Urinary bladder (tissue), 4 donors: ENCODE measurements at places on chromosomes 7 and 10. TPM values are rescaled to one million over a fixed set of nuclear protein-coding genes. Genes with fewer than 3 reads are reported as not detected.

A1CF gene
- 0.08 TPM for polyA plus RNA-seq

LLCFC1 gene
- polyA plus RNA-seq = not detected

ASAH2 gene
- 0.85 TPM for polyA plus RNA-seq

ECD gene
- 16.2 TPM for polyA plus RNA-seq

CCL24 gene
- not detected for polyA plus RNA-seq

PCLO gene
- polyA plus RNA-seq = 0.57 TPM

HIP1 gene
- polyA plus RNA-seq = 17.7 TPM

RAB18 gene
- polyA plus RNA-seq = 43.0 TPM

WEE2 gene
- polyA plus RNA-seq = not detected

AKR1D1 gene
- not detected for polyA plus RNA-seq

CBX3 gene
- polyA plus RNA-seq = 79.6 TPM

FEZF1 gene
- polyA plus RNA-seq = not detected

CDHR3 gene
- polyA plus RNA-seq = 4.0 TPM

CALHM1 gene
- not detected for polyA plus RNA-seq

TEX47 gene
- polyA plus RNA-seq = not detected

HECW1 gene
- polyA plus RNA-seq = 1.2 TPM

ENO4 gene
- polyA plus RNA-seq = 0.28 TPM

MALRD1 gene
- polyA plus RNA-seq = 0.52 TPM

GARIN1A gene
- 0.44 TPM for polyA plus RNA-seq

TYW1B gene
- 2.6 TPM for polyA plus RNA-seq

ZNF117 gene
- 3.1 TPM for polyA plus RNA-seq

FXYD4 gene
- not detected for polyA plus RNA-seq

ANK3 gene
- polyA plus RNA-seq = 10.9 TPM

ASIC3 gene
- polyA plus RNA-seq = 2.0 TPM

GIMAP8 gene
- polyA plus RNA-seq = 14.3 TPM

GPR37 gene
- polyA plus RNA-seq = 4.8 TPM

OR2A5 gene
- polyA plus RNA-seq = not detected

DNAJC12 gene
- 3.1 TPM for polyA plus RNA-seq

GFRA1 gene
- polyA plus RNA-seq = 24.2 TPM

OR2A7 gene
- polyA plus RNA-seq = 1.2 TPM

GDF2 gene
- not detected for polyA plus RNA-seq

LRRC18 gene
- 0.47 TPM for polyA plus RNA-seq

HACD1 gene
- 29.0 TPM for polyA plus RNA-seq

LRRD1 gene
- polyA plus RNA-seq = not detected

TMEM176B gene
- 84.0 TPM for polyA plus RNA-seq

PPP1R9A gene
- 3.5 TPM for polyA plus RNA-seq

PAX4 gene
- polyA plus RNA-seq = not detected

POM121 gene
- 21.2 TPM for polyA plus RNA-seq

PLPP4 gene
- 0.52 TPM for polyA plus RNA-seq

ADAM22 gene
- polyA plus RNA-seq = 2.9 TPM

SLC16A12 gene
- 1.1 TPM for polyA plus RNA-seq

RASA4B gene
- 19.9 TPM for polyA plus RNA-seq

VAX1 gene
- not detected for polyA plus RNA-seq

SNX10 gene
- polyA plus RNA-seq = 3.7 TPM

FKBP6 gene
- polyA plus RNA-seq = not detected

SGMS1 gene
- 21.2 TPM for polyA plus RNA-seq

SEMA4G gene
- 2.3 TPM for polyA plus RNA-seq

LUC7L2 gene
- polyA plus RNA-seq = 54.0 TPM

SFTPD gene
- 0.47 TPM for polyA plus RNA-seq

SYCE1 gene
- polyA plus RNA-seq = not detected

SLC26A5 gene
- polyA plus RNA-seq = 0.43 TPM

HOXA5 gene
- 9.9 TPM for polyA plus RNA-seq

ANKRD26 gene
- 2.5 TPM for polyA plus RNA-seq

IDE gene
- 14.1 TPM for polyA plus RNA-seq

HOXA13 gene
- polyA plus RNA-seq = 24.4 TPM

FOXL3 gene
- polyA plus RNA-seq = not detected

NODAL gene
- not detected for polyA plus RNA-seq

IFIT1 gene
- polyA plus RNA-seq = 14.1 TPM
